ENCODE measurements at places on chromosomes 1 and 21.
A peak's percentile ranks its signal among the peaks of the same experiment; 100 is the strongest.

GRCh38 chr1:173639102-173639501 is 4.0 kb downstream of the TEX50 start:
- DNase-seq = no peak

DNA sequence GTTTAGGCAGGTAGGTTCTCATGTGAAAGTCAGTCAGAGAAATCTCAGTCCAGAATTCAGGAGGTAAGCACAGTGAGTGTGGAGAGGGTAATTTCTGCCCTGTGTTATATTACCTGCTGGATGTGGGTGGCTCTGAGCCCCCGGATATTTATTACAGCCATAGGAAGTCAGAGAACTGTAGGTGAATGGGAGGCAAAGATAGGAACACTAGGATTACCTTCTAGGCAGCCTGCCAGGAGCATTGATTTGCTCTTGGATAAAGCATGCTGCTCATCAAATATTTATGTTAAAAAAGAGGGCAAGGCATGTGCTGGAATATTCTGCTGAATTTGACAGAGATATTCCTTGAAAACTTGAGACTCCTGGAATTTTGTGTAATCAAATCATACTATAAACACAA is 8.5 kb downstream of the GNG12 start:
- no peak for DNase-seq

DNA sequence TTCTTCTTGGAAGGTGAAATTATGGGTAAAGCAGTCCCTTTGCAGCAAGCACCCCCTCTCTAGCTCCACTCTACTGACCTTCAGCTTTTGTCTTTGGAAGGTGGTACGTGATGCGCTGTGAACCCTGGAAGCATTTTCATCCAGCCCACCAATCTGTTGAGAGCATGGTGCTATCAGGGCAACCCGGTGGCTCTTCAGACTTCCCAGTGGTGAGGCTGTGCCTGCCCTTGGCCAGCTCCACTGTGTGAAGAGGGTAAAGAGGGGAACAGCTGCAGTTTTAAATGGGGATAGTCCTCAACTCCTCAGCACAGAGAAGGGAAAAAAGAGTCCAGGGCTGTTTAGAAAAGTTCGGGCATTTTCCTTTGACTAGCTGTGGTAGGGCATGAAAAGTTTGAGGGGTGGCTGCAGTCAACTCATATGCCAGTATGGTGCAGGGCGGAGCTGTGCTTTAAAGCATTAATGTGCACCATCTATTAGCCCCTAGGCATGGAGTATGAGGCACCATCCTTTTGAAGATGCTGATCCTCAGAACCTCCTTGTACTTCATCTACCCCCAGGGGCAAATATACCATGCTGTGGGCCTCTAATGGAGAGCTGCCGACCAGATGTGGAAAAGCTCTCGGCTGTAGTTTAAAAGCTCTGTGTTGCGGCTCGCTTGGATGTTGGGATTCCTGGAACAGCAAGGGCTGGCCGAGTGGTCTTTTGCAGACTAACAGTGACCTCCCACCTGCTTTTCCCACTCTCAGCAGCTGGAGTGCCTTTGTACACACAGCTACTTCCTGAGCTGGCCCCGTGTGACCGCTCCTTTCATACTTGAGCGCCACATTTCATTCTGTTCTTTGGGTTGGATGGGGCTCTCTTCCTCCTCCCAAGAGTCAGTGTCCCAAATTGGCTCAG is 123.0 kb downstream of the PEX14 start:
- DNase-seq = no peak

- DNase-seq = peak; percentile 49
These were observed at the start of gene CERS2 for GRCh38 chr1:150974580-150975478. Gene CERS2 (minus strand): TSS chr1:150974835. CDS start chr1:150969090, 5,745 bp downstream.

DNA sequence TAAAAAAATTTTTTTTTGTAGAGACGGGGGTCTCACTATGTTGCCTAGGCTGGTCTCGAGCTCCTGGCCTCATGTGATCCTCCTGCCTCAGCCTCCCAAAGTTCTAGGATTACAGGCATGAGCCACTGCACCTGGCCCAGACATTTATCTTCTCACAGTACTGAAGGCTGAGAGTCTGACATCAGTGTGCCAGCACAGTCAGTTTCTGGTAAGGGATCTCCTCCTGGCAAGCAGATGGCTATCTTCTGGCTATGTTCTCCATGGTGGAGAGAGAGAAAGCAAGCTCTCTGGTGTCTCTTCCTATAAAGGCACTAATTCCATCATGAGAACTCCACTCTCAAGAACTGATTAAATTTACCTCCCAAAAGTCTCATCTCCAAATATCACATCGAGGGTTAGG is 57.8 kb upstream of the C1orf185 start:
- DNase-seq = no peak

GRCh38 chr1:202085682-202086373 is 36.9 kb upstream of the GPR37L1 start:
- DNase-seq = no peak

DNA sequence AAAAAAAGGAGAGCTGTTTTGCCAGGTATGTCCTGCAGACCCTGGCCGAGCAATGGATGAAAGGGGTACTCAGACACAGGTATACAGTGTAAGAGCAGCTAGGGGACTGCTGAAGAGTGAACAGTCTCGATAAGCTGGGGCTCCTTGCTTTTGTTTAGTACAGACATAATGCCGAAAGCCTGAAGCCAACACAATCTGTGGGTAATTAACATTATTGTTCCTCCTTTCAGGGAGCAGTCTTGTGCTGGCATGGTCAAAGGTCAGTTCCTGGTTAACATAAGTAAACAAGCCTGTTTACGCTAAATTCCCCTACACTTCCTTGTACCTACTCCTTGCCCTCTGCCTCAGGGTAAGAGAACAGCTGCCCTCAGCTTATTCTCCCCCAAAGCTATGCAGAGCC is 272.3 kb upstream of the ST6GALNAC5 start:
- no peak for DNase-seq

GRCh38 chr21:18146820-18147219 is 97.8 kb upstream of the CHODL start:
- DNase-seq = no peak

DNA sequence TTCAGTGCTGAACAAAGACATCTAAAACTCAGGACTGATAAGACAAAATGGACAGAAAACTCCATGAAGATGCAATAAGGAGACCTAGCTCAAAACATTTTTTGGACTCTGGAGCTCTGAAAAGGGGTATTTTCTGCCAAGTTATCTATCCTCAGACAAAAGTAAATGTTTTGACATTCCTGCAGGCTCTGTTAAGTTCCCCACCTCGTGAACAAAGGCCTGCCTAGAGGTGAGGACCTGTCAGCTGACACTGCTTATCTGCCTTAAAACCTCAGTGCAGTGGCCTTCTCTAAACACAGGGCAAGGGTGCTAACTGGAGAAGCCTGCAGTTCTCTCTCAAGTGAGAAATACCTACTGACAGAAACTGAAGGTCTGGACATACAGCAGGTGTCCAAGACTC is 41.1 kb downstream of the COLGALT2 start:
- DNase-seq = no peak

- DNase-seq = no peak
These were observed at the start of gene PGLYRP4 for GRCh38 chr1:153348511-153349362. Gene PGLYRP4 (minus strand): TSS chr1:153348841. CDS start chr1:153347932, 909 bp downstream.

DNA sequence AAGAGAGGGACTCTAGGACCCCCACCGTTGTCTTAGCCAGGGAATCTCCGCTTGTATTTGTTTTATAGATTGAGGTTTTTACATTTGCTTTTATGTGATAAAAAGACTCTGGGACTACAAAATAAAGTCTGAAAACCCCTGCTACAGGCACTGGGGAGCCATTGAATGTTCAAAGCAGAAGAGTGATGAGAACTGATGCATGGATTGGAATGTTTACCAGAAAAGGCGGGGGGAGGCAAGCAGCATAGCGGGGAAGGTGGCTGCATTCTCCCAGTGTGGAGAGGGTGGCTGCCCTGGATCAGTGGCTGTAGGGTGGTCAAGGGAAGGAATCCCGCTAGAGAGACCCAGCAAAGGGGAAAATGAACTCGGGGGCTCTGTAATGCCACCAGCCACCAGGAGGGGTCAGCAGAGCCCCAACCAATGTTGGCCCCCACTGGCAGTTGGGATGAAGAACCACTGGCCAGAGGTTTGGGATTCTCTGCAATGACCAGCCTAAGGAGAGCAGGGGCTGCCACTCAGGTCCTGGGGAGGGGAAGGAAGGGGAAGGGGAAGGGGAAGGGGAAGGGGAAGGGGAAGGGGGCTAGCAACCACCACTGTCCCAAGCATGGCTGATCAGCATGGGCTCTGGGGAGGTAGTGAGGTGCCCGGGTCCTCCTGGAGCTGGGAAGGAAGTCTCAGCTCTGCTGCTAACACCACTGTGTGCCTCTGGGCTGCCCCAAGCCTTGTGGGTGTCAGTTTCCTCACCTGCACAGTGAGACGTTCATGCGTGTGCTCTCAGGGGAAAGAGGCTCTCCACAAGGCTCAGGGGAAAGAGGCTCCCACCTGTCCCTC is 19.2 kb upstream of the PEF1 start:
- no peak for DNase-seq

DNA sequence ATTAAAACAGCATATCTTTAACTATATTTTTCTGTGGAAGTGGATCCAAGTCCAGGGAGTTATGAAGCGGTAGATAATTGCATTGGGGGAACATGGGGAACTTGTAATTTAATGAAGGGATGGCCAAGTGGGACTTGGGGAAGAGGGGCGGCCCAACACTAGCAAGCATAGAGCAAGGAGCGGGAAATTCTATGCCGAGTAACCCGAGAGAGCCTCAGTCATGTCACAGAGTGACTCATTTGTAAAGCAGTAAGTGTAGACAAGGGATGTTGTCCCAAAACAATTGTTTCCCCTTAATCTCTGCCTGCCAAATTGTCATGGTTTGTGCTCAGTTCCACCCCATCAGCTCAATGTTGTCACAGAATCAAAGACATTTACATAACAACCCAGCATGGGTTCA is 620.1 kb downstream of the AJAP1 start:
- DNase-seq = no peak

DNA sequence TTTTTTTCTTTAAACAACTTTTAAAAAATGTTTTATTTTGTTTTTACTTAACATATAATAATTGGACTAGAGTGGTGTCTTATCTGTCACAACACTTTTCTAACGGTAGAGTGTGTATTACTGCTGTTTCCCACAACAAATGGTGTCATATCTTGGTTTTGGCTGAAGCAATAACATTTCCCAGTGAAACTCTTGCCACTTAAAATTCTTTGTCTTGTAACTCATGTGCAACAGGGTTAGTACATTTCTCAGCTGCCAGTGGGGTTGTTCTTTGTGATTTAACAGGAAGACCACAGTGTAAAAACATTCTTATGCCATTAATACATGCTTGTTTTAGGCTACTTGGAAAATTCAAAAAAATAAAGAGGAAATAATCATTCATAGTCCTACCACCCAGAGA is 43.5 kb downstream of the ALPL start:
- peak; percentile 98 for DNase-seq

DNA sequence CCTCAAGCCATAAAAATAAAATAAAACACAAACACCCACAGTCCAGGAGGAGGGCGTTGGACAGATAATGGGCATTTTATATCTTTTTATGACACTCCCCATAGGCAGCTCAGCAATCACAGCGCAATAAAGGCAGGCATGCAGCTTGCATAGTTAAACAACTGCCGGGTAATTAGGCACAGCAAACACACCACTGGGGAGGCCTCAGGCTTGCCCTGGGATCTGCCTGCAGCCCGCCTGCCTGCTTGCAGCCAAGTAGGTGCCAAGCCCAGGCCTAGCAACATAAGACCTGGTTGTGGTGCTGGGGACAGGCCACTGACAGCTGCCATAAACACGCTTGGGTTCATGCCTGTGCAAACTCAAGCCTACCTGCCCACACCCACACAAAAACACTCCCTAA is 54.2 kb downstream of the DMAP1 start:
- DNase-seq = no peak

DNA sequence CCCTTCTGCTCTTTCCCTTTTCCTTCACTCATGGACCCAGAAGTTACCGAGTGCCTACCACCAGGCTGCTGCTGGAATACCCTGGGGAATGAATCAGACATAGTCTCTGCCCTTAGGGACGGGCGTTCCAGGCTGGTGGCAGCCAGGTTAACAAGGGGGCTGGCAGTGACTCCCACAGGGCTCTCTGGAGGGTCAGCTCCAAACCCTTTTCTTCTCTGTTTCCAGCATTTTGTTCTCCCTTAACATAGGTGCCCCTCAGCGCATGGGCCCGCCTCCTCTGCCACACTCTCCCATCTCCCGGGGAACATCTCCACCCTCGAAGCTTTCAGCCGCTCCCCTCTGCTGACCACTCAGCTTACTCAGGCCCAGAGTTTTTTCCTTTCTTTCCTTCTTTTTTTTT is 62.9 kb upstream of the LRP8 start:
- DNase-seq = no peak

DNA sequence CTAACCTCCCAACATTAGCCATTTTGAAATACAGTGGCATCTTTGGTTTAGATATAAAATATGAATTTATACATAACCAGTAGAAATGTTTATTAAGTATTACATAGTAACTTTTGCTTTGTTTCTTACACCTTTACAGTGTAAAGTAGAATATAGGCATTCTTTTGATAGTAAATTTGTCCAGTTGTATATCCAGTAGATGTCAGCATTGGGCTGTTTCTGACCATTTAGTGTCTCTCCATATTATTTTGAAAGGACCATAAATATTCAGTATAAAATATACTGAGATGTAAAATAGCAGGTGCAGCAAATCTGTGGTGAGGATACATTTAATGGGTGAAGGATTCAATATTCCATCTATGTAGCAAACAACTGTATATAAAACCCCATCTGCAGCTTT is 115.8 kb upstream of the ZRANB2 start:
- DNase-seq = peak; percentile 3

DNA sequence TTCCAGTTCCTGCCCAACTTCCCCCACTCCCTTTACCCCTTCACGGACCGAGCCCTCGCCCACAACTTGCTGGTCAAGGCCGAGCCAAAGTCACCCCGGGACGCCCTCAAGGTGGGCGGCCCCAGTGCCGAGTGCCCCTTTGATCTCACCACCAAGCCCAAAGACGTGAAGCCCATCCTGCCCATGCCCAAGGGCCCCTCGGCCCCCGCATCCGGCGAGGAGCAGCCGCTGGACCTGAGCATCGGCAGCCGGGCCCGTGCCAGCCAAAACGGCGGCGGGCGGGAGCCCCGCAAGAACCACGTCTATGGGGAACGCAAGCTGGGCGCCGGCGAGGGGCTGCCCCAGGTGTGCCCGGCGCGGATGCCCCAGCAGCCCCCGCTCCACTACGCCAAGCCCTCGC is 42.1 kb upstream of the ARHGEF16 start:
- no peak for DNase-seq

DNA sequence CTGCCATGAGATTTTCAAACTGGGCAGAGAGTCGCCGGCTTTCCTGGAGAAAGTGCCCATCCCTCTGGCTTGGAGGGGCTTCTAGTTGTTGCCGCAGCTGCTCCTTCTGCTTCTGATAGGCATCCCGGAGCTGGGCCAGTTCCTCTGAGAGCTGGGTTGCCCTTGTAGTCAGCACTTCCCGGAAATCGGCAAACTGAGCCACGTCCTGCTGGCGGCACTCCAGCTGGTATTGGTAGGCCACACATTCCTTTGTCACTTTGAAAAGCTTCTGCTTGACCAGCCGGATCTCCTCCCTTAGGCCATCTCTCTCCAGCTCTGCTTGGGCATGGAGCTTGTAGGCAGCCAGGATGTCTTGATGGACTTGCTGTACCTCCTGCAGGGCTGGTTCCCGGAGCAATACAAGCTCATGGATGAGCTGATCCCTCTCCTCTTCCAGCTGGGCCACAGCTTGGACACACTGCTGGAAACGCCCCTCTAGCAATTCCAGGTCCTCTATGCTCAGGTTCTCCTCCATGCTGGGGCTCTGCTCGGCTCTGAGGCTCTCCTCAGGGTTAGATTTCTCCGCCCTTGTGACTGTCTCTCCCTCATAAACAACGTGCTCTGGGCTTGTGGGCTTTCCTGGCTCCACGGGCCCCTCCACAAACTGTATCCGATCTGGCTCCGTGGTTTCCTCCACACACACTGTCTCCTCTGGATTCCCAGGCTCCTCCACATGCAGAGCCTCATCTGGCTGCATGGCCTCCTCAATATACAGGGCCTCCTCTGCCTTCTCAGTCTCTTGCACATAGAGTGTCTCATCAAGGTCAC is 7.3 kb downstream of the SYNC start:
- DNase-seq = peak; percentile 78

Data from astrocyte (in vitro differentiated cells and primary cell).